ENCODE measurements at places on chromosomes 6 and 20.

DNA sequence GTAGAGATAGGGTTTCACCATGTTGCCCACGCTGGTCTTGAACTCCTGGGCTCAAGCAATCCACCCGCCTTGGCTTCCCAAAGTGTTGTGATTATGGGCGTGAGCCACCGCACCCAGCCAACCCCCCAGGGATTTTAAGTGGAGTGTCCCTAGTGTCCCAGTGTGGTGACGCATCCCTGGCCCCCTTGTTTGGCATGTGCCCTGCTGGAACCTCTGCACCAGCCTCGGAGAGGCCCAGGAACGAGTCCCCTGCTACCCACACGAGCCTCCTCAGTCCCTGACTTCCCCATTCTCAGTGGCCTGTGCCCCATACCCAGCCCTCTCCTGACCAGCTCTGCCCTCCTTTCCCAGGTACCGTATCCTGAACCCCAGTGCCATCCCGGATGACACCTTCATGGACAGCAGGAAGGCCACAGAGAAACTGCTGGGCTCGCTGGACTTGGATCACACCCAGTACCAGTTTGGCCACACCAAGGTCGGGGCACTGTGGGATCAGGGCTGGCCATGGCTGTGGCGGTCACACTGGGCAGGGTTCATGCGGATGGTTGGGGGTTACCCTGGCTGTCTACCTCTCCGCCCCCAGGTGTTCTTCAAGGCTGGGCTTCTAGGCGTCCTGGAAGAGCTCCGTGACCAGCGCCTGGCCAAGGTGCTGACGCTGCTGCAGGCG, 37.2 kb downstream of the MYH7B start:
- no peak for DNase-seq

DNA sequence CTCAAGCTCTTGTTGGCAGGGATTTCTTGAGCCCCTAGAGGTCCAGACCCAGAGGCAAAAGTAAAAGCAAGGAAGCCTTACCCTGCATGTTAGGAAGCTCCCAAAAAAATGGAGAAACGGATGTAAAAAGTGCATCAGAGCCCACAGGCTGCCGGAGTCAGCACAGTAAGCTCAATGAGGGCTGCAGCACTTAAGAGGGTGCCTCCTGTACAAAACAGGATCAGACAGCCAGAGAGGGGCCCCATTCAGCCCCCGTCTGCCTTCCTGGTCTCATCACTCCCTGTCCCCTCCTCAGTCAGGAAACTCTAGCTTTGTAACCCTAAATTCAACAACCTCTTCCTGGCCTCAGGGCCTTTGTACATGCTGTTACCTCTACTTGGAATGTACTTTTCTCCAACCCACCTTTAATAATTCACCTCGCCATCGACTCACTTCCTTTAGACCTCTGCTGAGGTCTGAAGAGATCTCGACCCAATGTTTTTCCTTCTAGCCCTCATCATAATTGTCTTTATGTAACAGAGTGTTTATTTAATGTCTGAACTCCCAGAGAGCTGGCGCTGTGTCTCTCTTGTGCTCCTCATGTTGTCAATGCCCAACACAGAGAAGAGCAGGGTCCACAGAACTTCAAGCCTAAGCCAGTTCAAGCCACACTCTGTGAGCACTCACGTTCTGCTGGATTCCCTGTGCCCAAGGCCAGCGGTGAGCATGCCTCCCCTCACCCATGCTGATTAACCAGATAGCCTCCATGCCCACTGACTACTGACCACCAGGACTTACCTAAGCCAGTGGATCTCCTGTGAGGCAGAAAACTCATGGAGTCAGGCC, 2.8 kb upstream of the PLCG1 start:
- no peak for DNase-seq

DNA sequence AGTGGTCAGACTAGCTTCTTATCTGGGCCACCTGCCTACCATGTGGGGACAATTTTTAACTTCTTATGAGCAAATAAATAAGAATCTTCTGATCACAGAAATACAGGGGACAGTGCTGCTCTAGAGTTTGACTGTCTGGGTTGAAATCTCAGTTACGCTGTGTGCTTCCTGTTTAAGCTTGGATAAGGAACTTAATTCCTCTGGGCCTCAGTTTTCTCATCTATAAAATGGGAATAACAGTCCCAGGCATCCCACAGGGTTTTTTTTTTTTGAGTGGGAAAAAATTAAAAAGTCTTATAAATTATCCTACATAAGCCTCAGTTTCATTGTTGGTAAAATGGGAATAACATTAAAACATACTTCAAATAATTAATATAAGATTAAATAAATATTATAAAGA, 340.9 kb downstream of the ESR1 start:
- no peak for DNase-seq

- DNase-seq, result no peak
Measured at GRCh38 chr20:9388160-9388812, 126.1 kb upstream of the LAMP5 start.

All from GM04503 (cell line).